ENCODE measurements at places on chromosomes 16 and 17.

DNA sequence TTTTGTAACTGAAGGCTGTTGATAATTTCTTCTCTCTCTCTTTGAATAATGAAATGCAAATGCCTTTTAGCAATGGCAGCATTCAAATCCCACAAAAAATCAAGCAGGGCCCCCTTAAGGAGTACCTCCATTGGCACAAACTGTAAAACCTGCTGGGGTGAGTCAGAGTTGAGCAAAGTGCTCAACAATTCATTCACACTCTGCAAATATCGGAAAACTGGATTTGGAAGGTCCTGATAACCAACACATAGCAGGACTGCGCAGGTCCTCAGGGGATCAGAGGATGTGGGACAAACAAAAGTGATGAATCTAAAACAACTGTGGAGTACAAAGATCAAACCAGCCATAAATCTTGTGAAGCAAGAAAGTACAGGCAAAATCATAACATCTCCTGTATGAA, 5.6 kb downstream of the CMTR2 start:
- DNase-seq = no peak

GRCh38 chr17:77506371-77506991, 365.7 kb downstream of the SEC14L1 start:
- no peak for DNase-seq

GRCh38 chr17:66850692-66851091, 15.8 kb downstream of the CACNG5 start:
- no peak for DNase-seq

DNA sequence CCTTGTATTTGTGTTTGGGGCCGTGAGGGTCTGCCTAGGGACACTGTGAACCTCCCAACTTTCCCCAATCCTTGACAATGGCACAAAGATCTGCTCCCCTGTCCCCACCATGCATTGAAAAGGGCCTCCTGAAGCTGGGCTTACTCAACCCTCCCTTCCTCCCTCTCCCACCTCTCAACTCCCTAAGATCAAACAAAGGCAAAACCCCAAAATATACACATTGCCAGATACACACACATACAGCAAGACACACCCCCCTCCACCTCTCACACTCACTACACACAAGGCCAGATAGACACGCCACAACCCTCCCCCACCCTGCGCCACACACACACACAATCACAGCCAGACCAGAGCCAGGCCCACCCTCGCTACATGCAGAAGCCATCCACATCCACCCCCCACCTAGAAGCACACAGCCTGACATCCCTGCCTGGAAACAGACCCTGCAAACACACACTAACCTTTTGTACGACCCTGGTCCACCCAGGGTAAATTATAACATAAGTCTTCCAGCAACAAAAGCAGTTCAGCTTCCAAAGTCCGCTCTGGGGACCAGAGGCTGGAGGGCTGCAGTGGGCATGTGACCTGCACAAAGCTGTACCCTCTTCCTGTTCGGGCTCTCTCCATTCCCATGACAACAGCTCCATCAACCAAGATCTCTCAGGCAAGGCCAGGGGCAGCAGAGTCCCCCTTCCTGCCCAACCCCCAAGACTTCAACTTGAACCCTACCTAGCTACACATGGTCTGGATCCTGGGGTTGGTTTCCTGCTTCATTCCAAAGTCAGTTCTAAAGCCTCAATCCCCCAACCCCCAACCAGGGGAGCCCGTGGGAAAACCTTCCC, 1.9 kb downstream of the PCGF2 start:
- no peak for DNase-seq

GRCh38 chr17:65447823-65448222, 113.6 kb downstream of the AXIN2 start:
- no peak for DNase-seq

GRCh38 chr17:65547253-65547670, 14.2 kb downstream of the AXIN2 start:
- DNase-seq = no peak

- DNase-seq = no peak
Measured at GRCh38 chr16:66662445-66663194, 33.9 kb downstream of the CMTM4 start.

DNA sequence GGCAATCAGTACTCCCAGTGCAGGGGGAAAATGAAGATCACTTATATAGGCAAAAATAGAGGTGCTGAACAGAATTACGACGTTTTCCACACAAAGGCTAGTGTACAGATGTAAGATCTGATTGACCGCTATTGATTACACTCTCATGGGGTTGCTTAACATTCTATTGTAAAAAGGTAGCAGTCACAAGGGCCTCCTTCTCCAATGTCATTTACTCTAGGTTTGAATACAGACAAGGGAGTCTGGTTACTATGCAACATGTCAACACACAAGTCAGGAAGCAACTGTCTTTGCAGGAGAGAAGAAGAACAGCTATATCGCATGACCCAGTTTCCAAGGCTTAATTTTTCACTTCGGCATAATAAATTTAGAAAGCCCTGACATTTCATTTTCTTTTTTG, 7.9 kb downstream of the KRT37 start:
- no peak for DNase-seq

- DNase-seq = no peak
Measured at GRCh38 chr17:27751622-27752490, 48.5 kb downstream of the NOS2 start.

GRCh38 chr17:55266051-55266957, 1.5 kb downstream of the HLF start:
- no peak for DNase-seq

- DNase-seq = no peak
Measured at GRCh38 chr16:27600381-27600780, 50.4 kb downstream of the KATNIP start.

GRCh38 chr17:44887971-44888954, 11.0 kb downstream of the EFTUD2 start:
- DNase-seq = no peak

DNA sequence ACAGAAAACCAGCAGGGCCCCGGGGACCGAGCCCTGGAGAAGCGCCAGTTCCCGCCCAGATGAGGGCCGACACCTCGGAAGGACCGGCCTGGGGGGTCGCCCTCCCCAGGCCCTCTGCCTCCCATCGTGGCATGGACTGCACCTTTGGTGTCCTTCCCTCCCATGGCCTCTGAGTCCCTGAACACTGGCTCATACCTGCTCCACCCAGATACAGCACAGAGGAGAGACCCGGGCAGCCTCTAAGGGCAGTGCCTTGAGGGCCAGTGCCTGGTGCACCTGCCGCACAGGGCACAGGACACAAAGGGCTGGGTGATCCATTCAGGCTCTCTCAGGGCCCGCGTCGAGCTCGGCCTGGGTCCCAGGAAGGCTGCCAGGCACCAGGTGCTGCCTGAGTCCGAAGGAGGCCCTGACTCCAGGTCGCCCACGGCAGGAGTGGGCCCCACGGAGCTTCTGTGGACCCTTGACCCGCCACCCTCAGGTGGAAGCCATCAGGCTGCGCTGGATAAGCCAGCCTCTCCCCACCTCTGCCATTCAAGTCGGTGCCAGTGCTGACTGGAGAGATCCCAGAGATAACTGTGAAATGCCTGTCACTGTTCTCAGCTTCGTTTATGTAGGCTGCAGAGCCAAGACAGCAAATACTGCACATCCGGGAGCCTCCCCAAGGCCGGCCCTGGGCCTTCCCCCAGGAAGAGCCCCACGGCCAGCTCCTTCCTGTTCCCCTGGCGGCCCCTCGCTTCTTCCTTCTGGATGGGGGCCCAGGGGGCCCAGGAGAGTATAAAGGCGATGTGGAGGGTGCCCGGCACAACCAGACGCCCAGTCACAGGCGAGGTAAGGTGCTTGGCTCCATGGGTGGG, at the start of gene ZG16B:
Gene ZG16B (plus strand): TSS at position 803 of the 854 bp plus-strand sequence. CDS start 139 bp downstream, outside the sequence.
- no peak for DNase-seq

All from GM19239 (cell line).